T-cell (primary cell): ENCODE measurements at places on chromosomes 6 and 20.

- no peak for DNase-seq
Measured at GRCh38 chr6:15824811-15825210, 162.0 kb upstream of the DTNBP1 start.

DNA sequence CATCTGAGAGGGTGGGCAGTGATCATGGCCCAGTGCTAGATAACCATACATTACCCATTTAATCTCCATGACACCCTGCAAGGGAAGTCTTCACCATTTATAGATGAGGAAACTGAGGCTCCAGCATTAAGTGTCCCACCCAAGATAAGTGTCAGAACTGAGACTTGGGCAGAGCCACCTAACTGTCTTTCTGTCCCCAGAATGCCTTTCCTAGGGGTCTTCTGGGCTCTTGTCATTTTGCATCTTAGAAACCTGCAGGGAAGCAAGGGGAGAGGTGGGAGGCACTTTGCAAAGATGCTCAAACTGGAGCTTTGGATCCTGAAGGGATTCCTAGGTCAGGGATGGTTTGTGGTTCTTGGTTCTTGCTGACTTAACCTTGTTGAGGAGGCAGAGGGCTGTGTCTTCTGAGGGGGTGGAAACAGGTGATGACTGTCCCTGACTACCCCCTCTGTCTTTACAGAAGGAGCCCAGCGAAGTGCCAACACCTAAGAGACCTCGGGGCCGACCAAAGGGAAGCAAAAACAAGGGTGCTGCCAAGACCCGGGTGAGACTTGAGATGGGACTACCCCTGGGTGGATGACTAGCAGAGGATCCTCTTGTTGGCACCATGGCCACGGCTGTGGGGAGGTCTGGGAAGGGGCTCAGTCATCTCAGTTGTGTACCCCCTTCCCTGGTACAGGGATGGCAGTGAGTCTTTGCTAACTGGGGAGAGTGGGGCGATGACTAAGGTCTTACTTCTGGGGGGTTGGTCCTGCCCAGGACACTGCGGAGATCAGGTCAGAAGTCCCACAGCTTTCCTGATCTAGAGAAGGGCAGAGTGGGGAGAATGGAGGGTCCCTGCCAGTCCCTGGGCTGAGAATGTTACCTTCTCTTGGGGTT is 5.8 kb downstream of the HMGA1 start:
- DNase-seq: no peak

DNA sequence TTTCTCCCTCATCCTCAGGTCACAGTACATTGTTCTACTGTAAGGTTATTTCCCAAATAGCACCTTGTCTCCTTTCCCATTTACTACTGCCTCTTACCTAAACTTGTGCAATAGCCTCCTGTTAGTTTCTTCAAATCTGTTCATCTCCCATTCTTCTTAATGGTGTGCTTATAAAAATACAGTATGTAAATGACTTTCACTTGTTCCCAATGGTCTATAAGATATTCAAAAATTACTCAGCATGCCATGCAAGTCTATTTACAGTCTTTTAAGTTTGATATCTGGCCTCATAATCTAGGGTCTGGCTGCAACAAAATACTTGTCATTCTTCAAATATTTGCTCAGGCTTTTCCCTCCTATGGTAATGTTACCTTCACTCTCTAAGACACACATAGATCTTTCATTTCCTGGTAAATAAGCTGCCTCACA is 31.5 kb upstream of the RHAG start:
- DNase-seq: no peak

GRCh38 chr6:25472306-25472705 is 179.7 kb upstream of the SCGN start:
- DNase-seq: no peak

- DNase-seq: no peak
Measured at GRCh38 chr20:19074356-19074755, 138.1 kb upstream of the SLC24A3 start.

DNA sequence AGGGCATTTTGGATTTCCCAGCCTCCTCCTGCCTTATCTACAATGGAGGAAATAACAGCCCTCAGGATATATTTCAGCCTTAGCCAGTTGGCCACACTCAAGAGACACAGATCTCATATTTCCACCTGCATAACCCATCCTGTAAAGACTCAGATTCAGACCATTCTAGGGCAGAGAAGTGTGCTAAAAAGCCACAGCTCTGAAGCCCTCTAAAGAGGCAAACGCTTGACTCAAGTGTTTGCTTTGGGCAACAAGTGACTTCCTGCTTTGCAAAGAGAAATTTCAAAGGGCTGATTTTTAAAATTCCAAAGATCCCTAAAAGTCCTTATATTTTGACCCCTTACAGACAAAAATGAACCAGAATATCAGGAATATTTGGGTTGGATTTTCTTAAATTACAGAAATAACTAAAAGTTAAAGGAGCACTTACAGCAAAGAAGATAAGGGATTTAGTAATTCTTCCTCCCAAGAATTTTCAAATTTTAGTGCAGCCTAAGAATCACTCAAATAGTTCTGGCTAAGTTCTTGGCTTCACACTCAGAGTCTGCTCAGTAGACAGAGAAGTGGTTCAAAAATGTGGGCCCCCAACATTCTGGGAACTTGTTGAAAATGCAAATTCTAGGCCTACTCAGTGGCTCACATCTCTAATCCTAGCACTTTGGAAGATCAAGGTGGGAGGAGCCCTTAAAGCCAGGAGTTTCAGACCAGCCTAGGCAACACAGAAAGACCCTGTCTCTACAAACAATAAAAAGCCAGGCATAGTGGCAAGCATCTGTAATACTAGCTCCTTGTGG is 18.9 kb upstream of the ADGRF5 start:
- no peak for DNase-seq
